ENCODE measurements at places on chromosomes 3 and 15.

DNA sequence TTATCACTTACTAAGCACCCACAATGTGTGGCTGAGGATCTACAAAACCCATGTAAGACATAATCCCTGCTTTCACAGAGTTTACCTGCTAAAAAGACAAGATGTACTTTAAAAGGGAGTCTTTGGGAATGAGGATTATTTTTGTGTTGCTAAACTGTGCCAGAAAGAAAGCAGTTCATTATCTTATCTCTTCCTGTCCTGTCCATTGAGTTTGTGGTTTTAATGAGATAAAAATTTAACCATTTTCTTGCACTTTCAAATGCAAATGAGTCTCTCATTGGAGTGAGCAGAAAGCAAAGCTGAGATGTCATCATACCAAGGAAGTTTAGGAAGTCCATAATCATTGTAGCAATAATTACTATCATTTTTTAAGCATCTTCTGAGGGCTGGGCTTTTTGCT is 231.2 kb upstream of the ADAMTS9 start:
- DNase-seq = no peak

DNA sequence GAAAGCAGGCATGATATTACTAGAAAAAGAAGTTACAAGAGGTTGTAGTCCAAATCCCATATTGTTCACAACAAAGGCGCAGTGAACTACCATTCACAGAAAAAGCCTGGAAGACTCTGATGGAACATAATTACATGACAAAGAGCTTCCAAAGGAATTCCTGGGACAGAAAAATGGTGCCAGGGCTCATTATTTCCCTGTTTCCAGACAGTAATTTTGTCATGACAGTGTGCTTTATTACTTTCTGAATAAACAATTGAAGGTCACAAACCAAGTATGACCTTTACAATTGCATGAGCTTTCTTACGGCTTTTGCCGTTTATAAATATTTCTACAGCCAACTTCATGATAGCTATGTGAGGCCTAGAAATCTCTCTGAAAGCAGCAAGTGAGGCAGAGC is 61.0 kb downstream of the CYFIP1 start:
- no peak for DNase-seq

DNA sequence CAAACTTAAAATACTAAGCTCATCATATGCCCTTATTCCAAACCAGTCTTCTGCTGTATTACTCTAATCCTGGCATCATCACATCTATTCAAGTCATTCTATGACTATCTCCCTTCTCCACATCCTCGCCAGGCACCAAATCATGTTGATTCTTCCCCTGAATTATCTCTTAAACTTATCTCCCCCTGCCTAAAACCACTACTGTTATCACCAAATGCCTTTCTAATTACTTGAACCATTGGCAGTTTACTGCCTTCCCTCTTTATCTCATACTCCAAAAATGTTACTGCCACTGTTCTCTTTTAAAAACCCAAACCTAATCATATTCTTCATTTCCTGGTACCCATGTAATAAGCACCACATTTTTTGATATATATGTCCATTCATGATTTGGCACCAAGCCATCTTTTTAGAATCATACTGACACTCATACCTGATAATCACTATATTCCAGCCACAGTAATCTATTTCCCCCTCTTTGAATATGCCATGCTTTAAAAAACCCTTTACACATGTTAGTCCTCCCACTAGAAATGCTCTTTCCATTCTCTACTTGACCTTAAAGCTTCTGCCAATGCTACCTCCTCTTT is 126.8 kb downstream of the PEAK1 start:
- no peak for DNase-seq

DNA sequence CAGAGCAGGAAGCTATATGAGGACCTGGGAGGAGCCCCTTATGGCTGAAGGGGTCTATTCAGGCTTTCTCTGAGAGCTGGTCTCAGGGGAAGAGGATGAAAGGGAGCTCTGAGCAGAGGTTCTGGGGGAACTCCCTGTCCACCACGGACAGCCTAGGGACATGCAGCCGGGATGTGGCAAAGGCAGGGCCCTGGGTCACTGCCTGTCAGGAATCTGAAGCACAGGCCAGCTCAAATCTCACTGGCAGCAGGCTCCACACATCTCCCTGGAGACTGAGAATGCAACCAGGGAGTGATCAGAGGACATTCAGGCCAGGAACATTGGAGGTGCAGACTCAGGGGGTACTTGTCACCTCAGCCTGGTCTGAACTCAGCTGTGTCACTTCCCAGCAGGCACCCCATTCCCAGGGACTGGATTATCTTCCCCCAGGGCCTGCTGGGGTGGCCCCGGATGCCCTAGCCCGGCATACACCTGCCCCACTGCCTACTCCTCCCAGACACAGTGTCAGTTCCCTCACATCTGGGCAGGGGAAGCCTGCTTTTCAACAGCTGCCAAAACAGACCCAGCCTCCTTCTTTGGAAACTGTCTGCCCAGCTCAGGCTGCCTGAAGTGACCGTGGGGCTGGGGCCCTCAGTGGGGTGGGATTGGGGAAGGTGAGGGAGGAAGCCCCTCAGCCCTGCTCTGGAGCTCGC is 18.3 kb upstream of the SEMA3F start:
- DNase-seq = no peak

DNA sequence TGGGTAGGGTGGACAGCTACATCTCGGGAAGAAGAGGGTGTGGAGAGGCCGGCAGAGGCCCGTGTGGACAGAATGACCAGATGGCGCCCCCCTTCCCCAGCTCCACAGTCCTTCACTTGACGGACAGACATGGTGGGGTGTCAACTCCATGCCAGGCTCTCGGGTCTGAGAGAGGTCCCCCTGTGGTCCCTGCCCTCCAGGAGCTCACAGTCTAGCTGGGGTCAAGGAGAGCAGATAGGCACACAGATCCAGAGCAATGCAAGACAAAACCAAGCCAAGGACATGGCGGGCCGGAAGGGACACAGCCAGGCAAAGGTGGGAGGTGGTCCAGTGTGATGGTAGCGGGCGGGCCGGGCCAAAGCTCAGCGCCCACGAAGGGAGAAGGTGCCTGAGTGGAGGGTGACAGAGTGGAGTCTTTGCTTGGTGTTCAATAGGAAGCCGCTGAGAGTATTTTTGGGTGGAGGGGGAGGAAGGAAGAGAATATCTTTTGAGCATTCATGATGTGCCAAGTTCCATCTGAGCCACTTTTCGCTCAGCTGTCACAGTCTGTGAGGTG is 72.1 kb upstream of the SEC13 start:
- no peak for DNase-seq

DNA sequence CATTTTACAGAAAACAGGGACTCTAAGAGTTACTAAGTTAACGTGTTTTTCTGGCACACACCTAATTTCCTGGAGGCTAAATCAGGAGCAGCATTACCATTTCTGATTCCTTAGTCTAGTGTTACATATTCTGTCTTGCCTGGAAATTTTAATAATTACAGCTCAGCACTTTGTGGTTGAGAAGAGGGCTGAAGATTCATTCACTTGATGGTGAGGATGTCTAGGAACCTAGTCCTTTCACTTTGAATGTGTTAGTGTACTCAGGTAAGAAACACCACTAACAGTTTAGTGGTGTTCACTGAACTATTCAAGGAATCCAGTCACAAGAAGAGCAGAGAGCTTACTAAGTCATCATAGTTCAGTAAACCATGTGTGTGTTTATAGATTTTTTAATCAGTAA is 102.8 kb downstream of the STT3B start:
- no peak for DNase-seq

GRCh38 chr3:43233062-43233461 is 53.3 kb upstream of the SNRK start:
- DNase-seq = no peak

DNA sequence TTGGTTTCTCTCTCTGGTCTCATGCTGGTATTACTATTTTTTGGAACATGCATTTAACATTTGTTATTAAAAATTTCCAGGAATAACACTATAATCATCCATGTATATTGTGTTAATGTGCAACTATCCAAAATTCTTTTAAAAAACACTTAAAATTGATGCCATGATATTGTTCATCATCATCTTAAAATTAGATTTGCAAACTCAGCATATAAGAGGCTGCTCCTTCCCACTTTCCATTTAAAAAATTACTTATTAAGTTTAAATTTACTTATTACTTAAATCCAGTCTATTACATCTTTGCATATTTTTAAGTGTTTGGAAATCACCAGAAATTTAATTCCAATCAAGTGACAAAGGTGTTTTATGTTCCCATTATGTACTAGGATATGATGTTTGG is 5.8 kb upstream of the ABHD17C start:
- DNase-seq = no peak

DNA sequence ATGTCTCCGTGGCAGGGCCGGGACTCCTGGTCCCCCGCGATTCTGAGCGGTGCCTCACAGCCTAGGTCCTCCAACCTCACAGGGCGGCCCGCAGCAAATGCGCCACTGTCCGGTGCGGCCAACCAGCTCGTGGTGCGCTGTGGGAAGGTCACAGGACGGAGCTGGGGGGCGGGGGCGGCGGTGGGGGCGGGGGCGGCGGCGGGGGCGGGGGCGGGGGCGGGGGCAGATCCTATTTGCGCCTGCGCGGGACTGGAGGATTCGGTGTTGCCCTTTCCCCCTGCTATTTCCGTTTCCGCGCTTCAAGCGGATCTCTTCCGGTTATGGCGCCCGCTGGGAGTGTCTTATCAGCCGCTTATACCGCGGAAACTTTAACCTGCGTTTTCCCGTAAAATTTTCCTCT is 106.7 kb upstream of the SNRPN start:
- no peak for DNase-seq

GRCh38 chr3:112629425-112629824 is 11.5 kb downstream of the CCDC80 start:
- DNase-seq = no peak

Data from activated CD8-positive, alpha-beta memory T cell treated with anti-CD3 and anti-CD28 coated beads for 48 hours (primary cell).